Esophagus mucosa (tissue), 1 donor: ENCODE measurements at places on chromosomes 2 and 18.

GRCh38 chr2:70357684-70358071 is 55.8 kb upstream of the FAM136A start:
- no peak for ATAC-seq

DNA sequence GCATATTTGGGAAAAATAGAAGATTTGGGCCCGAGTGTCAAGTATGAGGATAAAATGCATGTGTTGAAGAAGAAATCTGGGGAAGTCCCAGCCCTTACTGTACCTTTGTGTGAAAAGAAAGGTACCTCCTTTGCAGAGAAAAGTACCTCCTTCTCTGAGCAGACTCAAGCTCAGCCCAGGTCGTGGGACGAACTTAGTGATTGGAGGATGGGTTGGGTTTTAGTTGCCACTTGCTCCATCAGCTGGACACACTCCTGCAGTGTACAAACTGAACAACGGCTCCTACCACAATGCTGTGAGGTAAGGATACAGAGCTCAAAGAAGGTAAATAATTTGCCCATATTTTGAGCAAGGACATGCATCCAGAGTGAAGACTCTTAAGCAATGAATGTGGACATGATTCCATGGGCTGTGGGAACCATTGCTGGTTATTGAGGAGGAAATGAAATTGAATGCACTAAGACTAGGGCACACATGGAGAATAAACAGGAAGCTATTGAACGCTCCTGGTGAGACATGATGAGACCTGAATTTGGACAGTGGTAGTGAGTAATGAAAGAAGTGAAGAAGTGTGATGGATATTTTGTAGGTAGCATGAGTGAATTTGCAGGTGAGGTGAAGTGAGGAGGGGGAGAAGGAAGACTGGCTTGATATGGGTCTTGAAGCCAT is 49.8 kb upstream of the IL1RL1 start:
- no peak for ATAC-seq

GRCh38 chr2:151733771-151734672 is at the start of gene NEB:
TSS of gene NEB (minus strand) at chr2:151734476. CDS start at chr2:151733156, 1,320 bp downstream.
- ATAC-seq = no peak

DNA sequence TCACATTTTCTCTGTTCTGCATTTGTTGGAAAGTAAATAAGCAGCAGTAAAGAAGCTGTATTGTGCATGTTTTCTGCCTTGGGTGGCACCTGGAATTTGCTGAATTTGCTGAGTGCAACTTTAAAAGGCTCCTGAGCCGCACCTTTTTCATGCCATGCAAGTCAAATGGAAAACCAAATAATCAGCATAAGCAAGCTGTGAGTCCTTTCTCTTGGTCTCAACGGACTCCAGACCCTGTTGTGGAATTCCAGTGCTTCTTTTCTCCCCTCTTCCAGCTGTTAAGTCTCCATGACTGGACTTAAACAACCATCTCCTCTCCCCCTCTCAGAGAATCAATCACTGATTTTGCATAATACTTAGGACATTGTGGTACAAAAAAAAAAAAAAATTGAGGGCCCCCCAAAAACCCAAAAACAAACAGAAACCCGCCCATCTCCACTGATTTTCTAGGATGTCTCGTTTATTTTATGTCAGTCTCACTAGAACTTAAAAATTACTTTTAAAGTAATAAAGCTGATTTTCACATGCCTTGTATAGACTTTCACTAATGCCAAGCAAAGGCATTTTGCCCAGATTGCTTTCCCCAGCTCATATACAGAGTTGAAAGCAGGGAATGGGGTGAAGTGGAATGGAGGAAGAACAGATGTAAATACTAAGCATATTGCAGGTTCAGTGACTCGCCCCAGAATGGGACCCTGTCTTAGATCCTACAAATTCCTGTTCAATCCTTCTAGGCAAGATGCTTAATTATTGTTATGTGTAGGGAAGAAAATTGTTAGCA is 5.1 kb upstream of the CETN1 start:
- ATAC-seq = no peak

DNA sequence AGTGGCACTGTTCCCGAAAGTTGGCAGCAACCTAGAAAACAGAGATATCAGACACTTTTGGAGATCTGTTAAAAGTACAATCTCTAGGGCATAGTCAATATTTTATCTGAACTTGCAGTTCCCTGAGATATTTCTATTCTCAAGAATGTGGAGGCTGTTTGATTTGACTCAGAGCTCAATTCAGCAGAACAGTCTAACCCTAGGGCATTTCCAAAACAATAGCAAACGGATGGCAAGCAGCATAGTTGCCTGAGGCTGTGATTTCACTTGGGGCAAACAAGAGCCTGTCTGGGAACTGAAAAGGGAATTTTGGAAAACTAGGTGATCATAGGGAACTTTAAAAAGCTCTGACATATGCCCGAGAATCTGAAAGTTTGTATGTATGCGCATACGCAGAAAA is 772.8 kb upstream of the LRRTM1 start:
- ATAC-seq = no peak

DNA sequence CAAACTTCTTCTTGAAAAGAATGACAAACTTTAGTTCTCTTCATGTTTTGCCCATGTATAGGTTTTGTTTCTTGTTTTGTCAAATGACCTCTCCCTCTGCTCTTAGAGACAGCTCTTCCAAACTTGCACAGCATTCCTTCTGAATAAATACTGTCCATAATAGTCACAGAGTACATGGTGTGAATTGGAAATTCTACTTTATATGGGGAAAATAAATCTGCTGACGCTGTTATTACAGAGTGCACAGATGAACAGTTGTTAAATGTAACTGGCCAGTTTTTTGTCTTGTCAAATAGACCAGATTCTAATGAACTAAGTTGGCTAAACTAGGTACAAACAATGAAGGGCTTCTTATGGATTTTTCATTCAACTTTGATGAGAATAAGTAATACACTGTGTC is 115.8 kb upstream of the DTNA start:
- ATAC-seq = no peak

DNA sequence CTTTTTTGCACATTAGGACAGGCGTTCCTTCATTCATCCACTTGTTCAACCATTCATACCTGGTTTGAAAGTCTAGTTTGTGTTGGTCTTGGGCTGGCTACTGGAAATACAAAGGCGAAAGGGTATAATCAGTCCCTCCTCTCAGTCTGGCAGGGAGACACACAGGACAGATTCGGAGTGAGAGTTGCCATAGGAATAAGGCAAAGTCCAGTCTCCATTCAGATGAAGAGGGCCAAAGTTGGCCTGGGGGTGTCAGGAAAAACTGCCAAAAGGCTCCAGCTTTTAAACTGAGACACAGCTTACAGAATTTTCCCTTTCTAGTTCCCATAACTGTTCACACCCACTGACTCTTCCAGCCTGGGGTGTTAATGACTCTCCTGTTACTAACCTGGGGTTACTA is 96.3 kb upstream of the AQP4 start:
- ATAC-seq = no peak

DNA sequence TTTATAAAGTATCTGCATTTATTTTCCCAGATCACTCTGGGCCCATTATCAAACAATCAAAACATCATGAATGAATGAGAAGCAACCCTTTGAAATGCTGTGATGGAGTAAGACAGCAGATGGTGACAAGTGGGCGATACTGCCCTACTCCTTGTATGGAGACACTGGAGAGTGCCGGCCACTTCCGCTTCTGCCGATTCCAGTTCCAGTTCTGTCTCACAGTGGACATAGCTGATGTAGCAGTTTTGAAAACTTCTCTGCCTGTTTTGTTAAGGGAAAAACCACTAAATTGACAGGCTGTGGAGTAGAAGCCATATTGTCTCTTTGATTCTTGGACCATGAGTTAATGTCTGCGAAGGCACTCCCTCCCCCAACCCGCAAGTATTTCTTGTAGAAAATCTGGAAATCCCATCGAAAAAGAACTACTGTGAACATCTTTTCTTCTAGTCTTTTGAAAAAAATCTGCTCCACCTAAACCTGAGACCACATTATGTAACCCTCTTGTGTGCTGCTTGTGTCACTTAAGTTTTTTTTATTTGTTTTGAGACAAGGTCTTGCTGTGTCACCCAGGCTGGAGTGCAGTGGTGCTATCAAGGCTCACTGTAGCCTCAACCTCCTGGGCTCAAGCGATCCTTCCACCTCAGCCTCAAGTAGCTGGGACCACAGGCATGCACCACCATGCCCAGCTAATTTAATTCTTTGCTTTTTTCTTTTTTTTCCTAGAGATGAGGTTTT is 133.5 kb downstream of the TANC1 start:
- ATAC-seq = no peak

DNA sequence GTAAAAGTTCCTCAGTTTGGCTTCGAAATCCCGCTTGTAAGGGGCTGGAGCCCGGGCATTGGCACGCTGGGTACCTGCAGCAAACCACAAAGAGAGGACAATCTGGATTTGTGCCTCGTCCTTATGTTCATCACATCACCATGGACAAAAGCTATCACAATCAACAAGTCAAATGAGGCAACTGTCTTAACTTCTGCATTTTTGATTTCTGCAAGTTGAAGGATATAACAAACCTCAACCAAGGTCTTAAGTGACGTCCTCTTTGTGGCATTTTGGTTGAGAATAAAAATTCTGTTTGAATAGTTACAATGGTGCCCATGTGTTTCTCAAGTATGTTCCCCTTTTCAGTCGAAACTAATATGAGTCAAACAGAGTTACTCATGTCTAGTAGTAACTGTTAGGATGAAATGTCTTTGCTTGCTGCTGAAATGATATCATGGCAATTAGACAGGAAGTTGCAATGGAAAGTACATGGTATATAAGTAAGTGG is 70.8 kb upstream of the STK17B start:
- peak; percentile 64 for ATAC-seq

GRCh38 chr2:177599956-177600355 is 207.4 kb downstream of the AGPS start:
- ATAC-seq = no peak

DNA sequence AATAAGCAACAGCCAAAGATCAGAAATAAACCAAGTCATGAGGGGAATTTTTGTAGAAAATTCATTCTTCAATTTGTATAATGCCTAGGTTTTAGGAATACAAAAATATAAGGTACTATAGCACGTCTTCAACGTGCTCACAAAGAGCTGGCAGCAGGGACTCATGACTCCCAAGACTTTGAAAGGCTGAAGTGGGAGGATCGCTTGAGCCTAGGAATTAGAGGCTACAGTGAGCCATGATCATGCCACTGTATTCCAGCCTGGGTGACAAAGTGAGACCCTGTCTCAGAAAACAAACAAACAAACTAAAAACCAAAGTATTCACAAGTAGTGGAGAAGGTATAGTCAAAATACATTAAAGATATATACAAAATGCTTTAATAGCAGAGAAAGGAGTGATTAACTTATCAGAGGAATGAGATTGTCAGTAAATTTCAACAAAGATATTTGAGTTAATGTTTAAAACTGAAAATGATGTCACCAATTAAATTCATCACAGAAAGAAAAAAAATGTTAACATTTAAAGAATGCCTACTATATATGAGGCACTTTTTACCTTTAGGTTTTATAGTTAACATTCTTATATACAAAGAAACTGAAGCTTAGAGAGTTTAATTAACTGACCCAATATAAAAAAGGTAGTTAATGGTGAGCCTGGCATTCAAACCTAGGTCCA is 3.2 kb downstream of the WDR33 start:
- no peak for ATAC-seq

GRCh38 chr2:209380293-209380692 is 43.6 kb upstream of the MAP2 start:
- ATAC-seq = peak; percentile 51

GRCh38 chr2:17470855-17471641 is 47.2 kb downstream of the RAD51AP2 start:
- ATAC-seq = peak; percentile 59

DNA sequence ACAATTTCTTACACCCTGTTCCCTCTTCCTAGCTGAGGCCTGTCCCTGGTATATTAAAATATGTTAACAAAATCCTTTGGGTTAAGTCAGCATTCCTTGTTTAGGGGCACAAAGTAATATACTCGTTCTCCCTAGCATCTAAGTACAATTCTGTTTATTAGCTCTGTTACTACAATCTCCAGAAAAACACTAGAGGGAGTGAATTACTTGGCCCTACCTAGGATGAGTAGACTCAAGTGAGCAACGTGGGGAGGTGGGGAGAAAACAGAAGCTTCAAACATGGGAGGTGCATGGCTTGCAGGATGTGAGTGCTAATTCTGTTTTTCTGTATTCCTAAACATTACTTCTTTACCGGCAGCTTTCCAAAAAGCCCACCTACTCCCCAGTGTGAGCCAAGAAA is 89.7 kb downstream of the FSIP2 start:
- ATAC-seq = no peak

- no peak for ATAC-seq
Measured at GRCh38 chr2:147808520-147808919, 36.3 kb upstream of the ACVR2A start.

DNA sequence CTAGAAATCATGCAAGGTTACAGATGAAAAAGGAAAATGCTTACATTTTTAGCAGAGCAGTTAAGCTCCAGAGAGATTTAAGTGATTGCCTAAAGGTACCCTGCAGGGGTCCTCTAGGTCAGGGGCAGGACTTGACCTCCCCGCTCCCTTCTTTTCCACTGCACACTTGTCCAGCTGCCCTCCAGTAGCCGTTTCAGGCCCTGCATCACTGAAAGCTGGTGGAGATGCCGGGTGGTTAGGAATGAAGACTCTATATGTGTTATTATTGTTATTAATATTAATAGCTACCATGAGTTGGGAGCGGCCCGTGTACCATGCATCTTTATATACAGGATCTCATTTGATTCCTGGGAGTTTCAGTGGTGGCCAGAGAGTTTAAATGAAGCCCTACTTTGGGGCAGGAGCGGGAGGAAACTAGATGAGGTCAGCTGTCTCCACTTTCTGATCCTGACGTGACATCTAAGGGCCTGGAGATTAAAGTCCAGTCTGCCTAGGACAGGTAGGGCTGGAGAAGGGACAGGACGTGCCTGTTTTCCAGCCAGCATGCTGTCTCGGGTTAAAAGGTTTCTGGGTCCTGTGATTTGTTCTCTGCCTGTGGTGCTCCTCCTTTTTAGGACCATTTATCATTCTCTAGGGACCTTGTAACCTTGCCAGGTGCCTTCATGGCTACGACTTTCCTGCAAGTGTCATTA is 2.1 kb downstream of the TMEM37 start:
- ATAC-seq = peak; percentile 6

GRCh38 chr2:219285894-219286425 is 6.8 kb downstream of the DNAJB2 start:
- ATAC-seq = peak; percentile 72

DNA sequence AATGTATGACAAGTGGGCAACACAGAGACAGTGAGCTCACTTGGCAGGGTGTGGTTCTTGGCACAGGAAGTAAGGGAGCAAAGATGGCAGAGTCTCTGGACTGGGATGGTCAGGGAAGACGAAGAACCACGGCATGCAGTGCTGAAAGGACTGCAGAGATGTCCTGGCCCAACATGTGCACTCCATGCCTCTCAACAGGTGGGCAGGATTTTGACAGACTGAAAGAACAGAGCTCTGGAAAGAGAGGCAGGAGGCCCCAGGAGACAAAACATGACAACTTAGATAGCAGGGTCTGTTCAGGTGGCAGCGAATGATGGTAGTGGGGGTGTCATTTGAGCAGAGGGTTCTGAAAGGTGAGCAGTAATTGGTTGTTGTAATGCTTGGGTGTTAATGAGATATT is 180.3 kb downstream of the FHOD3 start:
- ATAC-seq = no peak

- no peak for ATAC-seq
Measured at GRCh38 chr2:203787979-203788378, 79.6 kb upstream of the CTLA4 start.

DNA sequence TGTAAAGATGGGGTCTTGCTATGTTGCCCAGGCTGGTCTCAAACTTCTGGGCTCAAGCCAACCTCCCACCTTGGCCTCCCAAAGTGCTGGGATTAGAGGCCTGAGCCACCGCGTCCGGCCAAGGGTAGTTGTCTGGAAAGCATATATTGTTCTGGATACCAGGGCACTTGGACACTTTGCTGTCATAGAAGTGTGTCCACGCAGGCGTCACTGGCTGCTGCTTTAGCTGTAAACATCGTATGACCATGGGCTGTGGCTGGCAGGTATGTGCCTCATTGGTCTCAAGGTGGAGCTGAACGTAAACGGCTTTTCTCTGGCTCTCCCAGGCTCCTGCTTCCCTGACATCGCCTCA is 3.2 kb upstream of the GPR35 start:
- ATAC-seq = no peak
